B cell (primary cell): ENCODE measurements at places on chromosomes 13 and 19. TPM values are rescaled to one million over a fixed set of nuclear protein-coding genes. Genes with fewer than 3 reads are reported as not detected.

The NAPSA gene
- total RNA-seq = 3.5 and 4.7 TPM in 2 replicates

- peak overlapping the region; percentile 5 for H3K27ac ChIP-seq
- H3K4me1 ChIP-seq = peaks cover 96% of the 10 kb centered on the region
- peak; percentile 52 for DNase-seq
- H3K36me3 ChIP-seq = no peaks in the 10 kb centered on the region
- H3K27me3 ChIP-seq = no peaks in the 10 kb centered on the region
- no peak overlapping the region for H3K4me3 ChIP-seq
Measured at GRCh38 chr13:99421758-99422585, 79.3 kb upstream of the TM9SF2 start.

DNA sequence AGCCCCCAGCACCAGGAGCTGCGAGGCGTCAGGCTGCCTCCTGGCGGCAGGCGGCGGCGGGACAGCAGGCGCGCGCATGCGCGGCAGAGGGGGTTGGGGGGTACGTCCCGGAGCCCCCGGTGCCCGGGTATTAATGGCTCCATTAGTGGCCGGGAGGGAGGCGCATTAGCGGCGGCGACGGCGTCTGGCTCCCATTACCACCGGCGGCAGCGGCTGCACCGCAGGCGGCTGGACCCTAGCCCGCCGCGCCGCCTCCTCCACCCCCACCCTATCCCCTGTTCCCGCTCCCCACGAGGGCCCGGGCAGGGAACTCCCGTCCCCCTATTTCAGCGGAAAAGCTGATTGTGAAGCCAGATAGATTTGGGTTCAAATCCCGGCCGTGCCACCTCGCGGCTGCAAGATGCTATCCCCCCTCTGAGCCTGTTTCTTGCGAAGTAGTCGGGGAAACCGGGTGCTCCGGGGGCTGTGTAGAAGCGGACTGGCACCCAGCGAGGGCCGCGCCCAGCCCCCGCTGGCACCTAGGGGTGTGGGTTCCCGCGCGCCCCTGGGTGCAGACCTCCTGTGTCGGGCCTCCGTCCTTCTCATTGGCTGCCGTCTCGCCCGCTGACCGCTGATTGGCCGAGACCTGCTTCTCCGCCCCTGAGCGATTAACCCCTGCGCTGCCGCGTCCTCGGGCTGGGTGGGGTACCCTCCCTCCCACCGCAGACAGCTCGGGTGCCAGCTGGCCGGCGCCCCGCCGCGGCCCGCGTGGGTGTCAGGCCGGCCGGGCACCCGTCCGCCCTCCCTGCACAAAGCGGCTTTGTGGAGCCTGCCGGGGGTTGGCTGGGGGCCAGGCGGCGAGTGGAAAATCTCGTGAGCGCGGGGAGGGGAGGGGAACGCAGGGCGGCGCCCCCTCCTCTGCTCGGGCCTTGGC, 11.1 kb downstream of the CIC start:
- H3K36me3 ChIP-seq = no peaks in the 10 kb centered on the region
- no peaks in the 10 kb centered on the region for H3K27me3 ChIP-seq
- H3K27ac ChIP-seq = peak overlapping the region; percentile 71
- H3K4me3 ChIP-seq = peak overlapping the region; percentile 88
- DNase-seq = peak; percentile 90
- H3K4me1 ChIP-seq = peaks cover 41% of the 10 kb centered on the region

DNA sequence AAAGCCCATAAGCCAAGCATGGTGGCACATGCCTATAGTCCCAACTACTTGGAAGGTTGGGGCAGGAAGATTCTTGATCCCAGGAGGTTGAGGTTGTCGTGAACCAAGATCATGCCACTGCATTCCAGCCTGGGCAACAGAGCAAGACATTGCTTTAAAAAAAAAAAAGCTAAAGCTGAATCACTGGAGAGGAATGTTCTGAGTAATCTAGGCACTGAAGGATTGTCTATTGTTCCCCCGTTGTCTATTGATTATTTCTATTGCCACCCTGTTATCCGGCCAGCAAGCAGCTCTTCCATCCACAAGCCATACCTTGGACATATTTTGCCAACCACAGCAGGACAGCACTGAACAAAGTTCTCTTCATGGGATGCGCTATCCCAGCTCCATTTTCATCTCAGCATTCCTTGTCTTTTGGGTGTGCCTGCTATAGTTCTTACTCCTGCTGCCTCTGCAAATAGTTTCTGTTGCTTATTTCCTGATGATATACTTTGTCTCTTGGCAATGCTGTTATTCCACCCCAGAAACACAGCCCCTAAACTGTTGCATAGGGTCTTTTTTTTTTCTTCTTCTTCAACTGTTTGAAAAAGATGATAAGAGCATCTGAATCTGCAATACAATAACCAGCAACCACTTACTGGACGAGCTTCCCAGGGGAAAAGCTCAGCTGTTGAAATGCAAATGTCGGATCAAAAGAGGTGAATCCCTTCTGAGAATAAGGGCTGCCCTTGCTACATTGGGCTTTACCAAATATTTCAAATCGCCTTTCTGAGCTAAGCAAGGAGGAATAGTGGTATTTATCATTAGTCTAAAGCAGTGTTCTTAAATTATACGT, 22.2 kb upstream of the SIAH3 start:
- H3K4me1 ChIP-seq = no peaks in the 10 kb centered on the region
- no peaks in the 10 kb centered on the region for H3K36me3 ChIP-seq
- H3K27ac ChIP-seq = no peak overlapping the region
- no peak overlapping the region for H3K4me3 ChIP-seq
- no peak for DNase-seq

The SIGLECL1 gene
- total RNA-seq = not detected in 2 replicates

- H3K4me3 ChIP-seq = no peak overlapping the region
- H3K27ac ChIP-seq = no peak overlapping the region
- H3K36me3 ChIP-seq = no peaks in the 10 kb centered on the region
- no peak for DNase-seq
Measured at GRCh38 chr13:35953537-35954206, 177.5 kb downstream of the DCLK1 start.

The CEACAM3 gene
- total RNA-seq = not detected in 2 replicates

DNA sequence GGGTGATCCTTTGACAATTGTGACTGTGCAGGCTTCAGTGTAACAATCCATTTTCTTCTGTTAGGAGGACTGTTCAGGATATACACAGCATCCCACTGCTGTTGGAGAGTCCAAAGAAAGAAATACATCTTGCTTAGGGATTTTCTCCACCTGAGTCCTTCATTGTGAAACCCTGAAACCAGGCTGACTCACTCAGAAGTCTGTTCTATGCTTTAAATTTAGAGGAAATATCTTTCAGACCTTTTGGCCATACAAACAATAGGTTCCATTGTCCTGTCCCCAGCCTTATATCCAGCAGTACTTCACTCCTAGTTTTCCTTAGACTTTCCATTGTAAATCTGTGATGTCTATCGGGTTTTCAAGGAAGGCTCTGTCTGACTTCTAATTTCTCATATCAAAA, 379.1 kb downstream of the SUCLA2 start:
- no peak for DNase-seq
- H3K27ac ChIP-seq = no peak overlapping the region
- no peaks in the 10 kb centered on the region for H3K4me1 ChIP-seq
- no peak overlapping the region for H3K4me3 ChIP-seq
- H3K27me3 ChIP-seq = no peaks in the 10 kb centered on the region
- no peaks in the 10 kb centered on the region for H3K36me3 ChIP-seq

DNA sequence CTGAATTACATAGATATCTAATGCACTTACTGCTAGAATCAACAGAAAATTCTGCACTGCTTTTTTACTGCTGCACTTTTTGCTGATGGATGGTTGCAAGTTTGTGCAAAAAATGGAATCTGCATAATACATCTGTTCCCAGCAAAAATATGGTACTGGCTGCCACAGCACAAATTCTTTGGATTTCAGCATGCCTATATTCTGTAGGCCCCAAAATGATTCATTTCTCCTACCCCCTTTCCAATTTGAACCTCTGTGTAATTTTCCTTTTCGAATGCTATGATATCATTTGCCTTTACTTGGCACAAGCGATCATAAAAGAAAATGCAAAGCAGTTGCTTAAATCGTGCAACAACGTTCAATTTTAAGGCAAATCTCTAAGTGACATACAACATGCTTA, 524.2 kb upstream of the NBEA start:
- H3K4me3 ChIP-seq = no peak overlapping the region
- H3K27ac ChIP-seq = no peak overlapping the region
- H3K4me1 ChIP-seq = no peaks in the 10 kb centered on the region
- no peaks in the 10 kb centered on the region for H3K36me3 ChIP-seq
- H3K27me3 ChIP-seq = no peaks in the 10 kb centered on the region

DNA sequence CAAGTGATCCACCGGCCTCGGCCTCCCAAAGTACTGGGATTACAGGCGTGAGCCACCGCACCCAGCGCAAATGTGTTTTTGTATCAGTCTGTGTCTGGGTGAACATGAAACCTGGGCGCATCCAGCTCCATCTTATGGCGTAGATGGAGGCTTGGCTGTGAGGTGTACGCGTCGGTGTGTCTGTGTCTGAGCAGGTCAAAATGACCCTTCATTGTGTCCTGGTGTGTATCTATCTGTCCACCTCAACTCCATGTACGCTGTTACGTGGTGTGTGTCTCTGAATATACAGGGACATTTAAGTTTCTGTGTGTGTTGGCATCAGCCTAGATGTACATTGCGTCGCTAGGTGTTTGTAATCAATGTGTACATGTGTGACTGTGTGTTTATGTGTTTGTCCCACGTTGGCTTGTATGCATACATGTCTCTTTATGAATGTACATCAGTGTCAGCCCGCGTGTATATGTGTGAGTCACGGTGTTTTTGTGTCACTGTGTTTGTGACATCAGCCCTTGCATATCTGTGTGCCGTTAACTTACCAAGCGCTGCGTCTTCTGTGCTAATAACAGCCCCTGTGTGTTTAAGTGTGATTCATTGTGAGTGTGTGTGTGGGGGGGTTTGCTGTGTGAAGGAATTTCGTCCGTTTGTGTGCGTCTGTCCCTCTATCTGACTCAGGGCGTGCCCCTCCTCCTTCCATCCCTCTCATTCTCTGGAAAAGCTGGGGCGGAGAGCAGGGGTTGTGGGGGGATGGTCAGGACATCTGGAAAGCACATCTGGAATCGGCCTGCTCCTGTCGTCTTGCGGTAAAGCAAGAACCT, 6.4 kb downstream of the AXL start:
- no peak overlapping the region for H3K4me3 ChIP-seq
- no peaks in the 10 kb centered on the region for H3K27me3 ChIP-seq
- H3K27ac ChIP-seq = no peak overlapping the region

DNA sequence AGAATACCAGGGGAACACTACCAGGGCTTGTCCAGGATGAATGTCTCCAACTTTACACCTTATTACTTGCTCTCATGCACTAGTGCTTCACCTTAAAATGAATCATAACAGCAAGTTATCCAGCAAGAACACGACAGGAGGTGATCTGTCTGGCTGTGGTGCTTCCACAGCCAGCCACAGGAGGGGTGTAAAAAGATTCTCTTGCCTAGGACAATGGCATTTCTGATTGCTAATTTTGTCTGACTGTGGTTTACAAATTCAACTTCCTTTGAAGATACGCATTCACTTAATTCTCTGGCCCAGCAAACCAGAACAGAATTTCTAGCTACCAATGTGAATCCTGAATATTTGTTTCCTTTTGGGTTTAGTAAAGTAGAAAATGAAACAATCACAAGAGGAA, 23.1 kb upstream of the COG3 start:
- H3K36me3 ChIP-seq = no peaks in the 10 kb centered on the region
- H3K27ac ChIP-seq = no peak overlapping the region
- no peak overlapping the region for H3K4me3 ChIP-seq
- peaks cover 3% of the 10 kb centered on the region for H3K27me3 ChIP-seq
- H3K4me1 ChIP-seq = peaks cover 4% of the 10 kb centered on the region

DNA sequence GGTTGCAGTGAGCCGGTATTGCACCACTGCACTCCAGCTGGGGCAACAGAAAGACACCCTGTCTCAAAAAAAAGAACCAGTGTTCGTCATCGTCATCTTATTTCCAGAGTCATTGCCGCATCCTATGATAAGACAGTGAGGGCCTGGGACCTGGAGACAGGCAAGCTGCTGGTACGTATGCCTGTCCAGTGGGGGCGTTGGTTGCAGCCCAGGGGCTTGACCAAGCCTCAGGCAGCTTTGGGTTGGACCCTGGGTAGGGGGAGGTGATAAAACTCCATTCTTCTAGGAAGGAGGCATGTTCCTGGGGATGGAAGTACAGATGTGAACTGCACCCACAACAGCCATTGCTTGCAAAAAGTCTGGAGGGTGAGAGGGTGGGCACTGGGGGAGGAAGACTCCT, 15.6 kb downstream of the WDR88 start:
- no peak overlapping the region for H3K4me3 ChIP-seq
- no peak for DNase-seq
- no peaks in the 10 kb centered on the region for H3K36me3 ChIP-seq
- no peak overlapping the region for H3K27ac ChIP-seq

The LILRA6 gene
- total RNA-seq = not detected in 2 replicates

The SAE1 gene
- total RNA-seq = 41.0 and 45.1 TPM in 2 replicates

DNA sequence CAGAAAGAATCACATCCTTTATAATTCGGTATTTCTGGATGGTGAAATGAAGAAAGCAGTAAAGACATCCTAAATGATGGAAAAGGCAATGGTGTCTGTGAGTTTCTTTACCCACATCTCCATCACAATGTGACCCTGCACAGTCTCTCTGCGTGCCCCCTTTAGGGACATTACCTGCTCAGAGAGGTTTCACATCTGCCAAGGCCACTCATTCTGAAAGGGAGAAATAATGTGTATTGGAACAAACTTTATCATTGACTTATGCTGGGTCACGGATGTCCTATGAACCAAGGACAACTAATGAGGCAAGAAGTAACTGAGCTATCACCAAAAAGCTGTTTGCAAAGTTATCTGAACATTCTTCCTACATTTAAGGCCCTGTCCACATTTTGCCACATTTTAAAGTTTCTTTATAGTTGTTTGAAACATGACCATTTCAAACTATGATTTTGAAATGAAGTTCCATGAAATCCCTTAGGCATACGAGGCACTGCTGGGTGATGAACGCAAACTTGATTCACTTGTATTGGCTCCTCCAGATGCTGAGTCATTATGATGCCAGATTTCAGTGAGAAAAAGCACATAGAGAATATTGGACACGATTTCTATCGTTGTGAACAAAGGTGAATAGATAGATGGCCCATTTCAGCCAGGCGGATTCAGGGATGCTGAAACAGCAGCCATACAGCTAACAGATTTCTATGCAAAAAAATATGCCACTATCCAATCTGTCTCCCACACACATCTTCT, 63.5 kb upstream of the HMGB1 start:
- H3K4me1 ChIP-seq = no peaks in the 10 kb centered on the region
- no peak overlapping the region for H3K4me3 ChIP-seq
- H3K27me3 ChIP-seq = no peaks in the 10 kb centered on the region
- no peak overlapping the region for H3K27ac ChIP-seq
- H3K36me3 ChIP-seq = no peaks in the 10 kb centered on the region

DNA sequence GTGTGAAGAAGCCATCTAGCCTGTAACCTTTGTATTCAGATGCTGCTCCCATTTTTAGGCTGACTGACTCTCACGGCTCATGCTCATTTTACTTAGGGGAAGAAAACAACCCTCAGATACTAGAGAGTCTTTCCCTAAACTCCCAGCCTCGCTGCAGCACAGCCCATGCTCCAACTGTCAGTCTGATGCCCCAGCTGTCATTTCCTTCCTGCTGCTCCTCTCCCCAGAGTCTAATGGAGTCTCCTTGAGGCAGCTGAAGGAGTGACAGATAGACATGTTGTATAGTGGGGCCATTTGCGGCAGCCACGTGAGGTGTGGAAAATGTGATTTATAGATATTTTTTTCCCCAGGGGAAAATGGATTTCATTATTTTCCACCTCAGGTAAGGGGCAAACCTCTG, 59.2 kb upstream of the OLFM4 start:
- no peak overlapping the region for H3K4me3 ChIP-seq
- H3K36me3 ChIP-seq = no peaks in the 10 kb centered on the region
- H3K27ac ChIP-seq = no peak overlapping the region
- no peak for DNase-seq
- no peaks in the 10 kb centered on the region for H3K4me1 ChIP-seq

The LGI4 gene
- 0.59 and 0.70 TPM in 2 replicates for total RNA-seq

The FLT1 gene
- total RNA-seq = 1.2 and 1.8 TPM in 2 replicates

- no peak overlapping the region for H3K4me3 ChIP-seq
- no peak for DNase-seq
- no peak overlapping the region for H3K27ac ChIP-seq
Measured at GRCh38 chr13:73870970-73871935, 263.0 kb downstream of the KLF12 start.

The ZNF90 gene
- total RNA-seq = 14.6 and 15.8 TPM in 2 replicates
